ENCODE measurements at places on chromosomes 11 and 22.

DNA sequence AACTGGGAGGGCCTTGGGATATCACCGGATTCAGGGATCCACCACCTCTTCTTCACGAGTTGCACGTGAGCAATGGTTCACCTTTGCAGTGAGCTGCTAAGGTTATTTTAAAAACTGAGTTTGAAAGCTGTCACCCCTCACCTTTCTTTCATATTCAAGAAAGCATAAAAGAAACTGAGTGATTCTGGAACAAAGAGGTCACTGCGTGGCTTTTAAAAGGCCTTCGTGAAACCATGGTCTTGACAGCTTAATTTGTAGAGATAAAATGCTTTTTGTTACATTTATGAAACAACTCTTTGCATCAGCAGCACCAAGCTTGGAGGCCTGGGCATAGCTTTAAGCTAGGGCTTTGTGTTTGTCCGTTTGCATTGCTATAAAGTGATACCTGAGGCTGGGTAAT is 101.4 kb upstream of the NECTIN1 start:
- no peak for DNase-seq

GRCh38 chr11:1502954-1503707 is 16.6 kb upstream of the MOB2 start:
- DNase-seq, result no peak

- DNase-seq, result peak; percentile 22
Observed at GRCh38 chr11:41988951-41989572, 529.6 kb upstream of the LRRC4C start.

DNA sequence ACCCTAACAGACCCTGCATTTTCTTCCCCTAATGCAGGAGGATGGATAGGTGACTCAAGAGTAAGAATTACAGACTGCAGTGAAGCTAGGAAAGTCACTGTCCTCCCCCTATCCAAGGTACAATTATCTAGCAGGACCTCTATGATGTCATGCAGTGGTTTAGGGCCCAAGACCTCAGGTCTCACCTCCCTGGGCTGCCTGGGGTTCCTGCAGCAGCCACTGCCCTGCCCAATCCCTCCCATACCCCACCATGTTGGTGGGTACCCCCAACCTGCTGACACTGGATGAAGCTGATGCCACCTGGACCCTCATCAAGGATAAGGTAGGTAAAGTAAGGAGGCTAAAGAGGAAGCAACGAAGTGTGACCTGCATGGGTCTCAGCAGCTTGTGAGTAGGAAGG is at the start of gene C11orf42:
C11orf42 (plus strand) TSS at position 192 of the 400 bp plus-strand sequence; CDS start at position 251, 59 bp downstream.
- DNase-seq, result no peak

DNA sequence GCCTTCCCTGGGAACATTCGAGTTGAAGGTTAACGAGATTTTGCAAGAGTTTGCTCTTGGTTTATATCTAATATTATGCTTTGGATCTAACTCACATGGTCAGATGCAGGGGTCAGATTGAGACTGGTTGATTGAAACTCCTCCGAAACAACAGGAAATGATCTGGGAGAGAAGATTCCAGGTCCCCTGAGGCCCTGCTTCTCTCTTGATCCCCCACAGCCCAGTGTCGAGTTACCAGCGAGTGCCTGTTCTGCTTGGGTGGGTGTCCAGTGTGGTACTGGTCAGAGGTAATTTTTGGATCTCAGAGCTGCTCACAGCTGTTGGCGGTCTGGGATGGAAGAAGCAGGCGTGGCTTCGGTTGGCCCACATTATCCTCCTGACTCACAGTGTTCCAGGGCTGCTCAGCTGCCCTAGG is 9.2 kb downstream of the FBLN1 start:
- DNase-seq, result peak; percentile 84

GRCh38 chr11:67306769-67307544 is 3.6 kb downstream of the SSH3 start:
- no peak for DNase-seq

GRCh38 chr11:326842-327580 is 6.4 kb upstream of the IFITM3 start:
- DNase-seq, result peak; percentile 31

GRCh38 chr11:15622231-15622890 is 507.6 kb downstream of the INSC start:
- DNase-seq, result no peak

GRCh38 chr22:25085930-25086901 is 113.4 kb upstream of the CRYBB3 start:
- DNase-seq, result peak; percentile 10

- peak; percentile 72 for DNase-seq
Observed at GRCh38 chr22:42500161-42500835, 19.3 kb downstream of the RRP7A start.

- DNase-seq, result peak; percentile 73
Observed at GRCh38 chr11:66126808-66127555, 56.9 kb downstream of the PACS1 start.

DNA sequence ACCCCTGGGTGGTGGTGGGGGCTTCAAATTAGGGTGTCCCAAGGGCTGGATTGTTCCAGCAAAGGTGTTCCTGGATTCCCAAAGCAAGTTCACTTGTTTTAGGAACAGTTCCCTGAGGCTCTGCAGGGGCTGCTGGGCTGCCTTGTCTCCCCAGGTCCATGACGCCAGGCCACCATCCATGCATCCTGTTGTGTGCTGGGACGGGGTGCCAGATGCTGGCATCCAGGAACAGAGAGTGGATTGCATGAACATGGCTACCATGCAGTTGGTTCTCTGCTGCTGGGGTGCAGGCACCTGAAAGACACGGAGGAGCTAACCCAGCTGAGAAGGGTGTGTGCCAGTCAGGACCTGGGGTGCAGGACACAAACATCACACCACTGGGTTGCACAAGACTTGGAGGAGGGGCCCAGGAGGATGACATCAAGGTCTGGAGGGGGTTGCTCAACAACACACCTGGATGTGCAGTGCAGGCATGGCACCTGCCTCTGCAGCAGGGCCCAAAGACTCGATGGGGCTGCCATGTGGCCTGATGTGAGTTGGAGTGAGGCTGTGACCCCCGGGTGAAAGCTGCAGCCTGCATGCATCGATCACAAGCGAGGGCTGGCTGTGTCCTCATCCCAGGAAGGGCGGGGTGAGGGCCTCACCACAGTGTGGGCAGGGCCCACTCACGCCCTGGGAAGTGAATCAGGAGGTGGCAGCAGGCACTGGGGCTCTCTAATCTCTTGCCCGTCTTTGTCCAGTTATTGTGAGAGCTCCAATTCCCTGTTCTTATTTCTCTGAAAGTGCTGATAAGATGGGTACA is 74.0 kb upstream of the CLDN5 start:
- DNase-seq, result no peak

- no peak for DNase-seq
Observed at GRCh38 chr22:28351476-28351875, 328.2 kb downstream of the TTC28 start.

- no peak for DNase-seq
Observed at GRCh38 chr11:94325681-94326080, 21.3 kb downstream of the IZUMO1R start.

DNA sequence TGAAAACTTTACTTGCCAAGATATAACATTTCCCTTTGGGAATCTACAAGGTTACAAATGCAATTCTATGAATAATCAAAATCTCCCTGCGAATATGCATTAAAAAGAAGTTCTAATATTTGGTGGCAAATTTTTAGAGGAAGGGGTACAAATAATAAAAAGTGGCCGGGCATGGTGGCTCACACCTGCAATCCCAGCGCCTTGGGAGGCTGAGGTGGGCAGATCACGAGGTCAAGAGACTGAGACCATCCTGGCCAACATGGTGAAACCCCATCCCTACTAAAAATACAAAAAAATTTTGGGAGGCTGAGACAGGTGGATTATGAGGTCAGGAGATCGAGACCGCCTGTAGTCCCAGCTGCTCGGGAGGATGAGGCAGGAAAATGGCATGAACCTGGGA is 47.0 kb downstream of the ZNF280B start:
- no peak for DNase-seq

DNA sequence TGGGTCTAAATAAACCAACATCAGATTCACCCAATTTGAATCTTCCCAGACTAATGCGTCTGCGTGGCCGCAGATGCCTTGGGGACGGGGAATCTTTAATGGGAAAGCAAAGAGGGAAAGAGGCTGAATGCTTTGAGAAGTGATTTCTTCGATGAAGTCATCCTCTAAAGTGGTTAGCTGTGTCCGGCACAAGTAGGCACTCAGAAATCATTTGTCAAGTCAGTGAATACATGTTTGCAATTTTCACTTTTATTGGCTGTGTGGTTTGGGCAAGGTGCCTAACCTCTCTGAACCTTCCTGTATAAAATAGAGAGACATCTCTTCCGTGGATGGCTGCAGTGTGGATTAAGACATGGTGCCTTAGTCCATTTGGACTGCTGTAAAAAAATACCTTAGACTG is 19.7 kb upstream of the IFT27 start:
- no peak for DNase-seq

GRCh38 chr11:75858613-75859012 is 43.6 kb downstream of the UVRAG start:
- peak; percentile 69 for DNase-seq

GRCh38 chr11:69365558-69365957 is 71.6 kb downstream of the MYEOV start:
- no peak for DNase-seq

- DNase-seq, result peak; percentile 97
Observed at GRCh38 chr22:29621761-29622526, 18.5 kb downstream of the NF2 start.

DNA sequence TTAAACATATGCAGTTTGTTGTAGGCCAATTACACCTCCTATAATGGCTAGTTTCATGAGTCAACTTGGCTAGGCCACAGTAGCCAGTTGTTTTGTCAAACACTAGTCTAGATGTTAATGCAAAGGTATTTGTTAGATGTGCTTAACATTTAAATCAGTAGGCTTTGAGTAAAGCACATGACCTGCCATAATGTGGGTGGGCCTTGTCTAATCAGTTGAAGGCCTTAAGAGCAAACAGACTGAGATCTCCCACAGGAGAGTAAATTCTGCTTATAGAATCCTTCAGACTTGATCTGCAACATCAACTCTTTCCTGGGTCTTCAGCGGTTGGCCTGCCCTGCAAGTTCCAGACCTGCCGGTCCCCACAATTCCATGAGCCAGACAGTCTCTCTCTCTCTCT is 1345.9 kb downstream of the BRD1 start:
- no peak for DNase-seq

GRCh38 chr11:126415128-126415527 is 59.6 kb downstream of the ST3GAL4 start:
- DNase-seq, result peak; percentile 47

DNA sequence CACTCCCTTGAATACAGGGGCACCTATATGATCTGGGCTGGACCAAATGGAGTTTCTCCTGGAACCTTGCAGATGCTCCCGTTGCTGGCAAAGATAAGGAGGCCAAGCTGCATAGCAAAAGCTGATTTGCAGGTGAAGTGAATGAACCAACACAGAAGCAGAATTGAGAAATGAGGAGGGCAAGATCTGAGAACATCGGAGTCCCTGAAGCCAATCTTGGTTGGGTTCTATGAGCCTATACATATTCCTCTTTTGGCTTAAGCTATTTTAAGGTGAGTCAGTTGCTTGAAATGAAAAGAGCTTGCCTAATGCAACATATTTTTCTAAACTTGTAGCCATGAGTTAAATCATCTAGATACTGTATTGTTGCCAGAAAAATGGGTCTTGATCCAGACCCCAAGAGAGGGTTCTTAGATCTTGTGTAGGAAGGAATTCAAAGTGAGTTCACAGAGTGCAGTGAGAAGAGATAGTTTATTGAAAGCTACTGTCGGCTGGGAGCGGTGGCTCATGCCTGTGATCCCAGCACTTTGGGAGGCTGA is 23.5 kb downstream of the WEE1 start:
- no peak for DNase-seq

DNA sequence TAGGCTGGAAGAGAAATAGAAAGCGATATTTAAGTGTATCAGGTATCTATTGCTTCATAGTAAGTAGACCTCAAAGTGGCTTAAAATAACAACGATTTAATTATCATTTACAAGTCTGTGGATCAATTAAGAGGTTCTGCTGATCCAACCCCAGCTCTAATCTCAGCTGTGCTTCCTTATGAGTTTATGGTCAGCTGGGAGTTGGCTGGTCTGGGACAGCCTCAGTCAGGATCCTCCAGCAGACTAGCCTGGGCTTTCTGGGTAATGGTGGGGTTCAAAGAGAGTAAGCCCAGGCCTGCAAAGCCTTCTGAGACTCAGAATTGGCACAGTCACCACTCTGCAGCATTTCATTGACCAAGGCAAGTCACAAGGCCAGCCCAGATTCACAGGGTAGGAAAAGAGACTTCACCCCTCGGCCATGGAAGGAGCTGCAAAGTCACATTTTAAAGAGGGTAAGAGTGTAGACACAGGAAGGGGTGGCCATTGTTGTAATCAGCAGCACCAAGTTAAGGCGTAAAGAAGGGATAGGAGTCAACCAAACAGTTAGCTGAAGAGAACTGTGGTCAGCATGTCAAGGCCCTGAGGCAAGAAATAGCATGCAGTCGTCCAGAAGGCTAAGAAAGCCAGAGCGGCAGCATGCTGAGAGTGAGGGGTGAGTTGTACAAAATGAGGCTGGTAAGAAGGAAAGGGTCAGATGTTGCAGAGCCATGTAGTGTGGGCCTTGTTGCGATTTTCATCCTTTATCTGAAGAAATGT is 168.2 kb downstream of the ETS1 start:
- no peak for DNase-seq

DNA sequence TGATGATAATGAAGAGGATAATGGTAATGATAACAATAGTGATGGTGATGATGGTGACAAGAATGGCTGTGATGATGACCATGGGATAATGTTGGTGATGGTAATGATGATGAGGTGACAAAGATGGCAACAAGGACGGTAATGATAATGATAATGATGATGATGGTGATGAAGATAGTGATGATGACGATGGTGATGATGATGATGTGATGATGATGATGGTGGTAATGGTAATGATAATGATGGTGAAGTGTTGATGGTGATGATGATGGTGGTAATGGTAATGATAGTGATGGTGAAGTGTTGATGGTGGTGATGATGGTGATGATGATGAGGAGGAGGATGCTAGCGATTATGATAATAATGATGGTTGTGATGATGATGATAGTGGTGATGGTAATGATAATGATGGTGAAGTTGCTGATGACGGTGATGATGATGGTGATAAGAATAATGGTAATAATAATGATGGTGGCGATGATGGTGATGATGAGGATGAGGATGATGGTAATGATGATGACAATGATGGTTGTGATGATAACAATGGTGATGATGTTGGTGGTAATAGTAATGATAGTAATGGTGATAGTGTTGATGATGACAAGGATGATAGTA is 54.7 kb upstream of the OPCML start:
- DNase-seq, result no peak

GRCh38 chr11:47969401-47969800 is 11.0 kb upstream of the PTPRJ start:
- DNase-seq, result no peak

GRCh38 chr11:17979770-17980371 is 33.0 kb downstream of the SERGEF start:
- peak; percentile 14 for DNase-seq

- no peak for DNase-seq
Observed at GRCh38 chr11:10116588-10116987, 177.4 kb downstream of the SBF2 start.
